ENCODE measurements at places on chromosomes 2 and 18. TPM values are rescaled to one million over a fixed set of nuclear protein-coding genes. Genes with fewer than 3 reads are reported as not detected.

The POTEI gene
- 1.2 TPM for total RNA-seq

The DRC1 gene
- 2.2 TPM for total RNA-seq

The PIKFYVE gene
- 32.6 TPM for total RNA-seq

The ARHGEF33 gene
- under 0.01 TPM for total RNA-seq

- peaks cover 3% of the 10 kb centered on the region for H3K36me3 ChIP-seq
- H3K27ac ChIP-seq, result no peak overlapping the region
- no peak for DNase-seq
- H3K27me3 ChIP-seq, result no peaks in the 10 kb centered on the region
- no peak overlapping the region for H3K4me3 ChIP-seq
Observed at GRCh38 chr18:59155153-59155552, 15.5 kb downstream of the SEC11C start.

- H3K36me3 ChIP-seq, result no peaks in the 10 kb centered on the region
- H3K27ac ChIP-seq, result no peak overlapping the region
- no peak for DNase-seq
- H3K4me1 ChIP-seq, result no peaks in the 10 kb centered on the region
- no peak overlapping the region for H3K4me3 ChIP-seq
- no peaks in the 10 kb centered on the region for H3K27me3 ChIP-seq
Observed at GRCh38 chr2:144774809-144775208, 254.9 kb upstream of the ZEB2 start.

- no peaks in the 10 kb centered on the region for H3K27me3 ChIP-seq
- DNase-seq, result no peak
- no peak overlapping the region for H3K27ac ChIP-seq
Observed at GRCh38 chr18:55910296-55910695, 322.3 kb upstream of the TCF4 start.

Data from stomach (tissue), 19 donors.